ENCODE measurements at places on chromosomes 13 and 19.

DNA sequence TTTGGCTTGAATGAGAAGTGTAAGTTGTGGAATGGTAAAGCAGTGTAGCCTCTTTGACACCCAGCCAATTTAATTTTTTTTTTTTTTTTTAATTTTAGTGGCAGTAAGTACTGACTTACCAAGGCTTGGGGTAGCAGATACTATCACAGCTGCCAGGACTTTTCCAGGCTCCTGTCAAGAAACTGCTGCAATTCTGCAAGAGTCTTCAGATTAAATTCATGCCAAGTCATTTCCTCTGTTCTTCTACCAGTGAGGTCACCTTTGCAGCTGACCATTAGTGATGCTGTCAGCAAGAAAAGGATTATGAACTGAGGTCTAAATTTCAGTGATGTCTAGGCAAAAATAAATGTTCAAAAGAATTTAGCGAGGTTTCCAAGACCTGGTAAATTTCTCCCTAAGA, 91.2 kb downstream of the GGACT start:
- no peak for DNase-seq

GRCh38 chr13:43269037-43269481, 245.7 kb downstream of the DNAJC15 start:
- DNase-seq: no peak

- no peak for DNase-seq
These were observed 18.1 kb upstream of the GTF3A start for GRCh38 chr13:27406178-27406939.

GRCh38 chr13:93254775-93255174, 28.2 kb downstream of the GPC6 start:
- no peak for DNase-seq

DNA sequence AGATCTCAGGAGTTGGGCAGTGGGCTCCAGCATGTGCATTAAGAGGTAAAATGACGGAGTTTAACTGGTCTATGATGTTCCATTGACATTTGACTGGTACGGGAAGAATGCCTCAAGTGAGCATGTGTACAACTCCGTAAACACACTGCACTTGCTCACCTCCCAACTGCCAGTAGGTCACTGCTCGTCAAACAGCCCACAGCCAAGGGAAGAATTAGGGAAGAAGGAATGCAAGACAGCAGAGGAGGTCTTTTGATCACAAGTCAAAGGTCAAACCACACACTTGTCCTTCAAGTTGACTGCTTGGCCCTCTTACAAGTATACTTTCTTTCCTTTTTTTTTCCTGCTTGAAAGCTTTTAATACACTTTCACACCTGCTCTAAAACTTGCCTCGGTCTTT, 236.7 kb downstream of the B3GLCT start:
- DNase-seq: no peak

- no peak for DNase-seq
These were observed 146.2 kb downstream of the AKAP11 start for GRCh38 chr13:42418184-42418583.

- no peak for DNase-seq
These were observed 12.4 kb downstream of the RTN2 start for GRCh38 chr19:45484273-45484945.

DNA sequence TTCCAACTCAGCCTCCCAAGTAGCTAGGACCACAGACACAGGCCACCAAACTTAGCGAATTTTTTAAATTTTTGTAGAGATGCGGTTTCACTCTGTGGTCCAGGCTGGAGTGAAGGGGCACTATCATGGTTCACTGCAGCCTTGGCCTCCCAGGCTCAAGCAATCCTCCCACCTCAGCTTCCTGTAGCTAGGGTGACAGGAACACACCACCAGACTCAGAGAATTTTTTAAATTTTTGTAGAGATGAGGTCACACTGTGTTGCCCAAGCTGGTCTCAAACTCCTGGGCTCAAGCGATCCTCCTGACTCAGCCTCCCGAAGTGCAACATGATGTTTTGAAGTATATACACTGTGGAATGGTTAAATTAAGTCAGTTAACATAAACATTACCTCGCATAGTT, 263.6 kb downstream of the OXGR1 start:
- no peak for DNase-seq

DNA sequence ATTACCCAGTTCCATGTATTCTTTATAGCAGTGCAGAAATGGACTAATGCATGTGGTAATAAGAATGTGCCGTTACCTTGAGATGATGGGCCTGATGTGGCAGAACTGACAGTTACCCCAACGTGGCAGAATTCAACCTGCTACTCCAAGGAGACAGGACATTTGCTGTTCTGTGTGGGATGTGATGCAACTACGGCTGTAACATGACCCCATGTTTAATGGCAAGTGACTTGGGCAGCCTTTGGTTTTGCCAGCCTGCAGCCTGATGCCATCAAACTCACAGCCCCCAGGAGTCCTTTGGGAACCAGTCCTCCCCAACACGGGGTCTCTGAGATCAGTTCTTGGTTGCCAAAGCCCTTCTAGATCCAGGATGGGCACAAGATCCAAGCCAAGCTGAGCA, 107.3 kb downstream of the ZNF557 start:
- no peak for DNase-seq

GRCh38 chr19:2731181-2731995, 8.4 kb downstream of the SLC39A3 start:
- DNase-seq: no peak

DNA sequence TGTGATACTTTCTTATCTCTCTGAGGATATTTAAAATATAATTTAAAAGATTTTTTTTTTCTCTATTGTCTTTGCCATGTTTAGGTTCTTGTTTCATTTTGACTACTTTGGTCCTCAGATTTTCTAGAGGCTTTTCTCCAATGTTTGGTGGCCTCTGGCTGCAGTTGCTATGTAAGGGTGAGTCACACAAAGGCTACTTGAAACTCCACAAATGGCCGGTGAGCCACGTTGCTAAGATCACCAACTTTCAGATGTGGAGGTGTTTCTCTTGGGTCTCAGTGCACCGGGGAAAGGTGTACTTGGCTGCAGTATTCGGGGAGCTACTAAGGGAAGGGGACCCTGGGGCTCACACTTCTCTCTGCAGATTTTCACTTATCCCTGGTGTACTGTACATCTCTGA, 248.1 kb downstream of the HS6ST3 start:
- no peak for DNase-seq

GRCh38 chr19:54158812-54159351, 639 bp downstream of the LENG1 start:
- no peak for DNase-seq

DNA sequence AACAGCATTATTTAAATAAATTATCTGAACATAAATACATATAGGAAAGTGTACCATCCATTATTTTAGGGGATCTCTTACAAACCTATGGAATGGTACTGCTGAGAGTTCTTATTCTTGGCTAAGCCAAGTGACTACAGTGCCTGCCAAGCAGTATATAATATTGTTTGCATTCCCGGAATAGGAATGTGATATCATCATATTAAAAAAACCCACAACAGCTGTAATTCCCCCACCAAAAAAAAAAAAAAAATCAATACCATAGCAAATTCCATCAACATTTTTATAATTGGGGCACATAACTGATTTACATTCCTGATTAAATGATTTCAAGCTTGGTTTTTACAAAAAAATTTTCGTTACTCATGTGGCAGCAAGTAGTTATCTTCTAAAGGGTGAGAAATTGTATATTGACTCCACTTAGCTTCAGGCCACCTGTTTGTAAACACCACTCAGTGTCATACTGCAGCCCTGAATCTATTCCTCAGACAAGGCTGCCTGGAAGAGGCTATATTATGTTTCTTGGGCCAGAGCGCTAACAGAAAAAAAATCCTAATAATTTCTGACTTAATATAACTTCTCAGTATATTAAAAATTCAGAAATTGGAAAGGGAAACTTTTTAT, 278.1 kb downstream of the DNAJC15 start:
- DNase-seq: no peak

- no peak for DNase-seq
These were observed 63.5 kb upstream of the HMGB1 start for GRCh38 chr13:30529085-30529834.

DNA sequence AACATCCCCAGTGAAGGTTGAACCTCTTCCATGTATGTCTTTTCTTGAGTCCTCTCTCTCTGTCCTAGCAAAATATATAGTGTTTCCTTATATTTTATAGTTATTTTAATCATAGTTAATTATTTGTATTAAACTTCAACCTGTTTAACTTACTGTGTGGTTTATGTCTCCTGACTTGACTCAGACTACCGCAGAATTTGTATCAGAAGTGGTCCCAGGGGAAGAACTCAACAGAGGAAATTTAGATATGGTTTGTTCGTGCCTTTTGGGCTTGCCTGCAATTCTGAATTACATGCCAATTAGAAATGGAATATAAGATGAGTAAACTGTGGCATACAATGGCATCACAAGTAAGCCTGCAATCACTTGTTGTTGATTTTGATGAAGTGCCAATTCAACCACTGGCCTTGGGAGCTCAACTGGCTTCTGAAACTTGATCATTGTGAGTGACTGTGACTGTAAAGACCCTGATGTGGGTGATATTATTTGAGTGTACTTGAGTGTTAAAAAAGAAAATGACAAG, 1459.5 kb upstream of the PCDH20 start:
- DNase-seq: no peak
